ENCODE measurements at places on chromosomes 1 and 21. TPM values are rescaled to one million over a fixed set of nuclear protein-coding genes. Genes with fewer than 3 reads are reported as not detected.

The COG2 gene
- 34.0 TPM for total RNA-seq

DNA sequence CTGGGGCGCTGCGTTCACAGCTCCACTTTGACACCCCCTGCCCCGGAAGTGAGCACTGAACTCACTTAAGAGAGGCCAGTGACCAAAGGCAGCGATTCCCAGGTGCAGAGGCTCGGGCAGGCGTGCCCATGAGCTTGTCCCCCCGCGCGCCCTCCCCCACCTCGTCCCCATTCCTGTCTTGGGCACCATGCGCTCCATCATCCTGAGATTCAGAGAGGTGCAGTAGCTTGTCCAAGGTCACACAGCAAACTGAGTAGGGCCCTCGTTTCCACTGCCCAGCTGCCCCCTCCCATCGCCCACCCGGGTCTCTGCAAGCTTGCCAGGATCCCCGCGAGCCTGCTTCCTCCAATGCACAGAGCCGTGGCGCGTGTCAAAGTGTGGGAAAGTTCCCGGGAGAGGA lies 68.0 kb downstream of the SYT2 start:
- peaks cover 23% of the 10 kb centered on the region for H3K4me1 ChIP-seq
- no peaks in the 10 kb centered on the region for H3K36me3 ChIP-seq
- DNase-seq = no peak
- H3K27me3 ChIP-seq = peaks cover 84% of the 10 kb centered on the region
- H3K4me3 ChIP-seq = peak overlapping the region; percentile 39

The B3GALNT2 gene
- total RNA-seq = 8.8 TPM

- peaks cover 9% of the 10 kb centered on the region for H3K27me3 ChIP-seq
- no peak overlapping the region for H3K27ac ChIP-seq
- no peaks in the 10 kb centered on the region for H3K36me3 ChIP-seq
- no peak overlapping the region for H3K4me3 ChIP-seq
- H3K4me1 ChIP-seq = peaks cover 48% of the 10 kb centered on the region
Measured at GRCh38 chr1:226761322-226761721, 22.2 kb upstream of the ITPKB start.

DNA sequence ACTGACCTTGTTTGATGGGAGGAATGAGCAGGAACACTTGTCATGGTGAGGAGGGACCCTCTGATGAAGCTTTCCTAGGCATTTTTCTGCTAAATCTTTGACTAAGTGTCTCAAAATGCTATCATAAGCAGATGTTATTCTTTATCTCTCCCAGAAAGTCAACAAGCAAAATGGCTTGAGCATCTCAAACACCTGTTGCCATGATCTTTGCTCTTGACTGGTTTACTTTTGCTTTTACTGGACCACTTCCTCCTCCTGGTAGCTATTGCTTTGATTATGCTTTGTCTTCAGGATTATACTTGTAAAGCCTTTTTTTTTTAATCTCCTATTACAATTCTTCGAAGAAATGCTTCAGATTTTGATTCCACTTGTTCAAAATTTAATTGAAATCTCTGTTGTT lies 157.4 kb downstream of the GPR52 start:
- H3K27ac ChIP-seq = no peak overlapping the region
- peaks cover 5% of the 10 kb centered on the region for H3K36me3 ChIP-seq
- no peak for DNase-seq
- H3K4me1 ChIP-seq = no peaks in the 10 kb centered on the region

- no peak for DNase-seq
- peaks cover 14% of the 10 kb centered on the region for H3K27me3 ChIP-seq
- no peaks in the 10 kb centered on the region for H3K36me3 ChIP-seq
- no peak overlapping the region for H3K4me3 ChIP-seq
- no peaks in the 10 kb centered on the region for H3K4me1 ChIP-seq
- no peak overlapping the region for H3K27ac ChIP-seq
Measured at GRCh38 chr1:37153116-37154100, 119.1 kb upstream of the GRIK3 start.

DNA sequence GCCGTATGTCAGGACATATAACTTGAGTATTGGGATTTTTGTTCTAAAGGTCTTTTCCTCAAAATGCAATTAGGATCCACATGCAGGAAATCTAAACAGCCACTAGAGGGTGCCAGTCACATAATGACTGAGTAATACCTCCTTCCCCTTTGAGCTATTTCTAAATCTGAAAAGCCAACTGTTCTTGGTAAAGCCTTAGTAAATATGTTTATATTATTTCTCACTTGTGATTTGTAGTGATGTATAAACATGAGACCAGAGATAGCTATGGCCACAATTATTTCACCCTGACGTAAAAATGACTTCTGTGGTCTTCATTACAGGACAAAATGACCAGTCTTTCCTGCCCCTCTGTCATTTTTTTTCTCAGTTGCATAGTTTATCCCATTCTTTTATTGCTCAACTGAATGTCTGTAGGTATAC lies 41.0 kb upstream of the DR1 start:
- peak; percentile 32 for DNase-seq
- H3K27me3 ChIP-seq = no peaks in the 10 kb centered on the region
- no peaks in the 10 kb centered on the region for H3K4me1 ChIP-seq
- no peak overlapping the region for H3K27ac ChIP-seq
- H3K4me3 ChIP-seq = no peak overlapping the region
- peaks cover 1% of the 10 kb centered on the region for H3K36me3 ChIP-seq

- H3K4me3 ChIP-seq = no peak overlapping the region
- DNase-seq = no peak
- no peak overlapping the region for H3K27ac ChIP-seq
- H3K27me3 ChIP-seq = no peaks in the 10 kb centered on the region
- H3K36me3 ChIP-seq = peaks cover 36% of the 10 kb centered on the region
Measured at GRCh38 chr21:33278721-33279120, 12.6 kb downstream of the IL10RB start.

GRCh38 chr1:10624256-10625050 lies 149.7 kb downstream of the PEX14 start:
- no peaks in the 10 kb centered on the region for H3K27me3 ChIP-seq
- no peaks in the 10 kb centered on the region for H3K36me3 ChIP-seq
- DNase-seq = no peak

- DNase-seq = no peak
- no peaks in the 10 kb centered on the region for H3K4me1 ChIP-seq
- peaks cover 19% of the 10 kb centered on the region for H3K27me3 ChIP-seq
- no peak overlapping the region for H3K27ac ChIP-seq
Measured at GRCh38 chr1:30354410-30354809, 369.0 kb downstream of the MATN1 start.

The PTGS2 gene
- total RNA-seq = 10.9 TPM

DNA sequence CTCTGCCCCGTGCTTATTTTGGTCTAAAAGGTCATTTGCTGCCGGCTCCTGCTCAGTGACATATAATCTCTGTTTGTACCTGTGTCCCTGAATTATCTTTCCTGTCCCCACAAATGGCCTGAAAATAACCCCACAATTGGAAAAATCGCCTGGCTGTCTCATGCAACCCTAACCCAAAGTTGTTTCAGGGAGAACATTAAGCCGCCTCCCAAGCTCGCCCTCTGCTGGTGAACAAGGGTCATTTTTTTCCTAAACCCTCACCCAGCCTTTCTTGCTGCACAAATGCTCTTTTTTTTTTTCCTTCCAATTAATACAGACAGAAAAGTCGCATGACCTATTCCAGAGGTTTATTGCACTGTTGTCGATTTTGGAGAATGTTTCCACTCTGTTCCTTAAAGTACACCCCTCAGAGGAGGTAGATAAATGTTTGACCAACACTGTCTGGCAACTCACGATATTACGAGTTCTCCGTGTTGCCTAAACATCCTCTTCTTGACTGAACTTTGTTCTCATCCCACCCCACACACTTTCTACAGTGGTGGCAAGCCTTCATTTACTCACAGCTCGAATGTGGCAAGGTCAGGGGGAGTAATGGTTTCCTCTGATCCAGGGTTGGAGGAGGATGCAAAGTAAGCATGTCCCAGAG lies 148.7 kb downstream of the ZZZ3 start:
- no peaks in the 10 kb centered on the region for H3K27me3 ChIP-seq
- H3K36me3 ChIP-seq = peaks cover 3% of the 10 kb centered on the region
- no peak overlapping the region for H3K4me3 ChIP-seq
- no peak overlapping the region for H3K27ac ChIP-seq
- H3K4me1 ChIP-seq = peaks cover 9% of the 10 kb centered on the region
- peak; percentile 59 for DNase-seq

The C4BPA gene
- not detected for total RNA-seq

DNA sequence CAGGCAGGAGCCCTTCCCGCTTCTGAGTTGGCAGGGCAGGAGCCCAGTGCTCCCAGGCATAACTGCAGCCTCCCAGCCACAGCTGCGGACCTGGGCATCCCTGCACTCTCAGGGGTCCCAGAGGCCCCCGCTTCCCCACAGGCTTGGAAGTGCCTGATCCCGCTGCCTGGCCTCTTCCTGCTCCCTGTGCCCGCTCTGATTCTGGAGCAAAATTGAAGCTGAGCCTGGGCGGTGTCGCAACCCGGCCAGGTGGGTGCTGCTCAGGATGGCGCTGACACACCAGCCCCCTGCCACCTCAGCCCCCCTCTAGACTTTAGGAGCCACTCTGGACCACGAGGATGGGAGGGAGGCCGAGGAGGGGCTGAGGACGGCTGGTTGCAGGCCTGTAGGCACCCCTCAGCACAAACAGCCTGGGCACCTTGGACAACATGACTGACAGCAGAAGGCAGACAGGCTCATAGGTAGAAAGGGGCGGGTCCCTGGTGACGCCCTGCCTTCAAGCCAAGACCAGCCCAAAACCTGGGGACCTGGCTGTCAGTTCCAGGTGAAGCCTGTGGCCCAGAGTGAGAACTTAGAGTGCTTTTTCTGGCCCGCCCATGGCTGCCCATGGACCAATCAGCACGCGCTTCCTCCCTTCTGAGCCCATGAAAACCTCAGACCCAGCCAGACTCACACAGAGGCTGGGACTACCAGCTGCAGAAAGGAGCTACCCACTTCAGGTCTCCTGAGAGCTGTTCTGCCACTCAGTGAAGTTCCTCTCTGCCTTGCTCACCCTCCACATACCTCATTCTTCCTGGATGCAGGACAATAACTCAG lies 7.2 kb downstream of the HLCS start:
- H3K4me1 ChIP-seq = peaks cover under 1% of the 10 kb centered on the region
- no peaks in the 10 kb centered on the region for H3K27me3 ChIP-seq
- no peak overlapping the region for H3K27ac ChIP-seq
- H3K36me3 ChIP-seq = peaks cover 9% of the 10 kb centered on the region
- DNase-seq = no peak

- H3K4me3 ChIP-seq = no peak overlapping the region
- no peaks in the 10 kb centered on the region for H3K36me3 ChIP-seq
- peak overlapping the region; percentile 81 for H3K27ac ChIP-seq
- H3K4me1 ChIP-seq = peaks cover 22% of the 10 kb centered on the region
- no peaks in the 10 kb centered on the region for H3K27me3 ChIP-seq
Measured at GRCh38 chr1:161192476-161193465, 6.1 kb downstream of the ADAMTS4 start.

Measured in activated T-cell treated with anti-CD3 and anti-CD28 coated beads, Interleukin-2, amount 50 U/mL, for 72 hours (primary cell).